Right cardiac atrium (tissue), 5 donors: ENCODE measurements at places on chromosomes 2 and 18.

- DNase-seq: no peak
These were observed 127.5 kb downstream of the LAMA3 start for GRCh38 chr18:23816740-23817139.

DNA sequence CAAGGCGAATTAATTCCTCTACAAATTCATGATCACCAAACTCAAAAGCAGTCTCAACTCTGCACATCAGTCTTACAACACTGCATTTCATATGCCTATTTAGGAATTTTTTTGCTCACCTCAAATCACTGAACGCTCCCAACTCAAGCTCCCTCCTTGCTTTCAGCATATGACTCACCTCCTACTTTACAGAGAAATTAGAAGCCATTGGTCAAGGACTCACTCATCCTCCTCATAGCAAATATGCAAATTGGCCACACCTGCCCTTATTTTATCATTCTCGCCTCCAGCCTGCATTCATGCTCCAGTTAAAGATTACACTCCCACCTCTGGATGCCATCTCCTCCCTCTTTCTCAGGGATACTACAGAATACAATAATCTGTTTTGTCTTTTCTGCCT is 148.8 kb downstream of the MBD2 start:
- DNase-seq: no peak

DNA sequence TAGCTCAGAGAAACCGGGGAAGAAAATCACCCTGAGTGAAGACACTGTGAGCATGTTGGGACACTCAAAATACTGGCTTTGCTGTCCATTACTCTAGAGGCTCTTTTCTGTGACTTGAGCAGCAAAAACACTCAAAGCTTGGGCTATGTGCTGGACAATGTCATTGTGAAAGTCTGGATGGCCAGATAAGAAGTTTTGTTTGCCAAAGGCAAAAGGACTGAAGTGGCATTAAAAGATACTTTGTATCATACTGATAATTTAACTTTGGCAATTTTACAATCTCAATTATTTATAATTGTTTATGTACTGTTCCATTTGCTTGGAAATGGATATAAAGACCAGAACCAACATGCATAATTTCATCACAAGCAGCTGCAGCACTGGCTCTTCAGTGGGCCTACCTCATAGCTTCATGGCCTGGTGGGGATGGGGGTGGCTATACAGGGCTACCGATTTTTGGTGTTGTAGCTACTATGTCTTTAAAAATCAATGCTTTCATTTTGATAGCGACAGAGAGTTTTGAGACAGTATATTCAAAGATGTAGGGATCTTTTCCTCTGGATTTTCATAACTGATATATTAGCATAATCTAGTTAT is 51.1 kb downstream of the RBKS start:
- DNase-seq: no peak

- DNase-seq: no peak
These were observed 13.6 kb upstream of the PELI1 start for GRCh38 chr2:64157792-64158191.

DNA sequence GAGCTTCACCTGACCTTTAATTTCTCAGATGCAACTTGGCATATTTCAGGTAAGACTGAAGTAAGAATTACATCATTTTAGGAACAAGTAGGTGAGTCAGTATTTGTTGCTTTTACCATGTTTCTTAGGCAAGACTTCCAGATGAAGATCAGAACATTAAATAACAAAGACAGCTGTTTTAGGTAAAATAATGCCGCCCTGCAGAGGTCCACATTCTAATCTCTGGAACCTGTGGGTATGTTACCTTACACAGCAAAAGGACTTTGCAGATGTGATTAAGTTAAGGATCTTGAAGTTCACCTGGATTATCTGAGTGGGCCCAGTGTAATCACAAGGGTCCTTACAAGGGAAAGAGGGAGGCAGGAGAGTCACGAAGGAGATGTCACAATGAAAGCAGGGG is 39.3 kb downstream of the ICOS start:
- DNase-seq: no peak

DNA sequence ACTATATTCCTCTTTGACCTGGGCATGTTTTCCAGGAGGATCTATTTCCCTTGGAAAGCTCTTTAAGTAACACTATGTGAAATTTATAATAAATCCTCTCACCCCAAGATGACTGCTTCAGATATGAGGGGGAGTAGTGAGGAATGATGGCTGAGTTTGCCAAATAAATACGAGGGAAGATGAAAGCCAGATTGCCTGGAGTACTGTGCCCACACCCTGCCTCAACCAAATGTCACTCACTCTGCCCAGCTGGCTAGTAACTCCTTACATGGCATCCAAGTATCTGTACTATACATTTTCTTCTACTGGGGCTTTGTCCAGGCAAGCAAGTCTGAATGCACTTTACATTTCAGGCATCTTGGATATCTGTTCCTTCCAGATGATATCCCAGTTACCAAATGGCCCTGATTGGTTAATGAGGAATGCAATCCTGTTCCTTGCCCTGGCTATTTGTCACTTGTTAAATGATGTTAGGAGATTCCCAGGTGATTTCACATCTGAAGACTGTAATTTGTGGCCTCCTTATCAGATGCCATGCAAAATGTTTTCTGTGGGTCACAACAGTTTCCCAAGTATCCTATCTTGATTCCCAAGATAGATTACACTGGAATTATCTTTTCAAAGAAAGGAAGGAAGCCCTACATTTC is 191.8 kb downstream of the IKZF2 start:
- no peak for DNase-seq

GRCh38 chr18:57331718-57332117 is 20.6 kb upstream of the ST8SIA3 start:
- no peak for DNase-seq

GRCh38 chr2:175631245-175631623 is 370.8 kb downstream of the LNPK start:
- no peak for DNase-seq

GRCh38 chr2:74212702-74213410 is 14.4 kb downstream of the MTHFD2 start:
- no peak for DNase-seq

GRCh38 chr2:174337337-174338146 is 2.8 kb downstream of the SP9 start:
- no peak for DNase-seq

DNA sequence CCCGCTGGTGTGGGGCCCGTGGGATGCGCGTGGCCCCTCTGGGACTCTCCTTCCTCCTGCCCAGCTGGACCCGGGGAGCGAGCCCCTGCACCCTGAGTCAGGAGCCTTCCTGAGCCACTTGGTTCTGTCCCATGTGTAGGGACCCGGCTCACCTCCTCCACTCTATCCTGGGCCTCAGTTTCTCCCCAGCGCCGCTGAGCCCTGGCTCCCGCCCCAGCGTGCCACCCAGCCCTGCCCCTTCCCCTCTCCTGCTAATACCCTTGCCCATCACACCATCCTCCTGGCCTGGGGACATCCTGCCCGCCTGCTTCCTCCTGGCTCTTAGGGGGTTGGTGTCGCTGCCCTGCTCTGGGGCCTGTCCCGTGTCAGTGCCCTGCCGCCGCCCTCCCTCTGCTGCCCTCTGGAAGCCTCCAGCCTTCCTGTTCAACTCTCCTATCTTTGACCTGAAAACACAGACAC is 24.8 kb downstream of the GPC1 start:
- DNase-seq: peak; percentile 41

- DNase-seq: peak; percentile 28
These were observed 690.9 kb downstream of the GALR1 start for GRCh38 chr18:77940566-77940965.

DNA sequence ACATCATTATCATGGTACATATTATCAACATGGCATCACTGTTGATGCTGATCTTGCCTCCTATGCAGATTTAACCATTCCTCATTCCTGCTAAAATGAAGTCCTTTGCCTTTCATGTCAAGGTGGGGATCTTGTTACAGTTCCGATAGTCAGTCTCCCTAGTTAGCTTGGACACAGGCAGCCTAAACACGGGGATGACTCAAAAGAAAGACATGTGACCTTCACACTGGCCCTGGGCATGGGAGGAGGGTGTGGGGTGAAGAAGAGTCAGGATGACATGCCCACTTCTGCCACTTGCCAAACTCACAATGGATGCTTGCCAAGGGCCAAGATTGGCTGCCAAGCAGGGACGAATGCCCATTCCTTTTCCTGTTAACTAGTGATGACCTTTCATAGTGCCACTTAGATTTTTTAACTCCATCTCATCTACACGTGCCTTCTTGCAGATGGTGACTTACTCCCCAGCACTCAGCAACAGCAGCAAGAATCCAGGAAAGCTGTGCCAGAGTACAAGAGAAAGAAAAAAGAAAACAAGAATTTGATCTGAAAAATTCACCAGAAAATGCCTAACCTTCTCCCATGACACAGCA is 13.9 kb upstream of the SLC1A4 start:
- peak; percentile 59 for DNase-seq

DNA sequence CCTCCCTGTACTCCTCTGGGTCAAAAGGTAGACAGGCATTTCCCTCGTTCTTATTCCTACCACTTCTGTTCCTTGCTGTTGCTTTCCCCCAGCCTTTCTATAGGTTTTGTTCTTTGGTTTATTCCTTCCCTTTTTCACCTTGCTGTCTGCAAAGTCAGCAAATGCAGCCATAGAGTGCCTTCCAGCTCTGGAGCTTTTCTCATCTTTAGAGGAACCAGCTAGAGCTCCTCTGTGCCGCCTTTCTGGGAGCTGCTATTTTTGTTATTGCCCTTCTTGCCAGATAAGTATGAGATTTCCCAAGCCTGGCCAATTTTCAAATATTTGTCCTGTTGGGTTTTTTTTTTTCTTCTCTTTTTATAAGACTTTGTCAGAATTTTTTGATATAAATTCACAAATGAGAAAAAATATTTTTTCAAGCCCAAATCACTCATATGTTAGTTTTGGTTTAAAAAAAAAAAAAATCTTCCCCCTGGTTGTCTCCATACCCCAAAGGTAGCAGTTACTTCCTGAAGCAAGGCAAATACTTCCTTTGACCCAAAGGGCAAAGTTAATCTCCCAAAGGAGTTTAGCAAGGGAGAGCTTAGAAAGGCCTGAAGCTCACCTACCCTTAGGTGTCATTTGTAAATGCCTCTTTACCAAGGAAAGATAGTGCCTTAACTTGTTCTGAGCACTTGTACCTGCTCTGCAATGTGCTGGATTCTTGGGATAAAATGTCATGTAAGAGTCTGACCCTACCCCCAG is 5.1 kb upstream of the TTC27 start:
- DNase-seq: no peak

DNA sequence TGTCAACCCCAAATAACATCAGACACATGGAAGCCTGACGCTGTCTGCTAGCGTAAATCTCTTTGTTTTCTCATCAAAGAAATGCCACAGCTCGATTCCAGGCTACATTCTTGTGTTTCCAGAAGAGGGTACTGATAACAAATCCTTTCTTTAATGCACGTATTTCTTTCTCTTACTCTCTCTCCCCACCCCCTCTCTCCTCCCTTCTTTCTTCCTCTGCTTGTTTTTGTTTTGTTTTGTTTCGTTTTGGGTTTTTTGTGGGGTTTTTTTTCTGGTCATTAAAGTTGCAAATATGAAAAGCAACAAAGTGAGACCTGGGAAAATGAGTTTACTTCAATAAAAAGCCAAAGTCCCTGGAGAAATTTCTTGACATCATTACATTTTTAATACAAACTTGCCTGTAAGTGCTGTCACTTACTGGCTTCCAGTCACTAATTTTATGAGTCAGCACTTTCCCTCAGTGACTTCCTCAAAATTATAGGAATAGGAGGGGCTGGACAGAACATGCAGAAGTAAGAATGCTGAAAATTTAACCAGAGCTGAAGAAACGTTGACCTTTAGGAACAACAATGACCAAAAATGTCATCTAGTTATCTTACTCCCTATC is 106.7 kb upstream of the NABP1 start:
- no peak for DNase-seq

GRCh38 chr2:234949762-234950434 is 1.9 kb upstream of the SH3BP4 start:
- DNase-seq: no peak

- DNase-seq: no peak
These were observed 20.8 kb downstream of the KCNF1 start for GRCh38 chr2:10932345-10933151.

- no peak for DNase-seq
These were observed 47.9 kb upstream of the FAM171B start for GRCh38 chr2:186645999-186646398.

DNA sequence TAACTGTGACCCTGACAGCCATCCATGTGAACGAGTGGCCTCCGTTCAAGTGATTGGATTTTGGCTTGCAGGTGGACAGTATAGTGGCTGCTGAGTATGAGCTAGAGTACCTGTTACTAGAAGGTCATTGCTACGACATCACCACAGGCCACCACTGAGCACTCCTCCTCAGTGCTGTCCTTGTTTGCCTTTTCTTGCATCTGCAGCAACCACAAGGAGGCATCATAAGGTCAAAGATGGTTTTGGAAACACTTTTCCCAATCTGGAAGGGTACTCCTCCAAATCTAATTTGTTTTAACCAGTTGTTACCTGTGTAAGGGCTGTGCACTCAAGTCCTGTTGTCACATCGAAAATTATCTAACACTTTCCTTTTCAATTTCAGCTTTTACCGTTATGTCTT is 81.2 kb downstream of the UGGT1 start:
- no peak for DNase-seq

DNA sequence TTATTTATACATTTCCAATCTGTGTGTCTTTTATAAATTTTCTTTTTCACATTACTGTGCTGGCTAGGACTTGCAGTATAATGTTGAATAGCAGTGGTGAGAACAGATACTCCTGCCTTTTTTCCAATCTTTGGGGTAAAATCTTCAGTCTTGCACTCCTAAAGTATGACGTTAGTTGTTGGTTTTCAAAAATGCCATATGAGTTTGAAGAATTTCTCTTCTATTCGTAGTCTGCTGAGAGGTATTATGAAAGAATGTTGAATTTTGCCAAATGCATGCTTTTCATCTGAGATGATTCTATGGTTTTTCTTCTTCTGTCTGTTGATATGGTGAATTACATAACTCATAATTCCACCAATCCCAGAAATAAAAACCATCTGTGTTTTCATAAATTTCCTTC is 335.3 kb upstream of the CHST9 start:
- no peak for DNase-seq

DNA sequence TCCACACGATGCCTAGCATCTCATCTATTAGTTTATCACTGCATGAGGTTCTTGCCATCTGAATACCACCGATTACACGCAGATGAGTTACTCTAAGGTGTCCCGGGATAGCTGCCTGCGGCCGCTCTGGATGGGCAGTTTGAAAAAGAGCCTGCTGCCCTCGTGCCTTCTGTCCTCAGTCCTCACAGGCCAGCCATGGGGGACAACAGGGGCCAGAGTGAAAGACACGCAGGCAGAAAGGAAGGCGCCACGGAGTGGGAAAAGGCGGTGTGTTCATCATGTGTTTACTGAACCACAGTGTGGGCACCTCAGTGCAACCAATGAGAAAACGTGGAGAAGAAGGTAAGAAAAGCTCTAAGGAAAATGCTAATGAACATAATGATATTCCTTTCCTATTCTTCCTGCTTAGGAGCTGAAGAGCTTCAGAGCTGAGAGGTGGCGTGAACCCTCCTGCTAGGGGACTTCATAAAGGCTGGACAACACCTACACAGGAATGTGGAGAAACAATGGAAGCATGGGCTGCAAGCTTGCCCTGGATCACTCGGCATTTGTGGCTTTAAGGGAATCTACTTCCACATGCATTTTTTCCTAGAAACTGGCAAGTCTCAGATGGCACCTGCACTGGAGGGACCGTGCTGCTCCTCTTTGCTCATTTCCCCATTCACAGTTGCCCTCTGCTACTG is 50.9 kb downstream of the CABYR start:
- no peak for DNase-seq

GRCh38 chr2:224027070-224027469 is 12.0 kb downstream of the SERPINE2 start:
- DNase-seq: no peak

- no peak for DNase-seq
These were observed 71.3 kb downstream of the PPP1R1C start for GRCh38 chr2:182057002-182057401.

GRCh38 chr2:117693651-117694050 is 120.8 kb upstream of the DDX18 start:
- DNase-seq: no peak

- DNase-seq: no peak
These were observed 6.3 kb upstream of the MCFD2 start for GRCh38 chr2:46921676-46922448.
